ENCODE measurements at places on chromosomes 12 and 14. TPM values are rescaled to one million over a fixed set of nuclear protein-coding genes. Genes with fewer than 3 reads are reported as not detected.

NKX2-8 gene
- total RNA-seq, result not detected

C12orf54 gene
- total RNA-seq, result not detected

ERBB3 gene
- 0.45 TPM for total RNA-seq

TMEM119 gene
- total RNA-seq, result 72.6 TPM

ITGA5 gene
- 355 TPM for total RNA-seq

GALNT16 gene
- total RNA-seq, result 0.17 TPM

SNAPC1 gene
- total RNA-seq, result 11.1 TPM

CLEC1B gene
- total RNA-seq, result not detected

LPAR5 gene
- total RNA-seq, result not detected

SVOP gene
- total RNA-seq, result not detected

CNTN1 gene
- under 0.01 TPM for total RNA-seq

GATC gene
- total RNA-seq, result 16.1 TPM

FGF23 gene
- not detected for total RNA-seq

SETD3 gene
- total RNA-seq, result 24.4 TPM

GPR162 gene
- total RNA-seq, result 2.7 TPM

MTERF2 gene
- total RNA-seq, result 2.9 TPM

SLCO1B1 gene
- not detected for total RNA-seq

AGAP2 gene
- total RNA-seq, result under 0.01 TPM

NTN4 gene
- 3.6 TPM for total RNA-seq

CAPZA3 gene
- total RNA-seq, result not detected

TESPA1 gene
- not detected for total RNA-seq

NINJ2 gene
- total RNA-seq, result 0.17 TPM

CELA1 gene
- not detected for total RNA-seq

SUDS3 gene
- total RNA-seq, result 19.0 TPM

THTPA gene
- 10.0 TPM for total RNA-seq

ARHGEF40 gene
- total RNA-seq, result 31.1 TPM

MUCL1 gene
- not detected for total RNA-seq

NTF3 gene
- total RNA-seq, result 2.2 TPM

IFI27 gene
- 0.15 TPM for total RNA-seq

BICD1 gene
- 6.2 TPM for total RNA-seq

SLC25A47 gene
- total RNA-seq, result not detected

CLEC2B gene
- total RNA-seq, result 2.5 TPM

RTL1 gene
- total RNA-seq, result not detected

KRAS gene
- total RNA-seq, result 5.4 TPM
